ENCODE measurements at places on chromosomes 1 and 21.

GRCh38 chr1:175192111-175192629 lies 406 bp downstream of the KIAA0040 start:
- peak; percentile 33 for DNase-seq

- DNase-seq = no peak
These were observed 37.3 kb upstream of the STUM start for GRCh38 chr1:226511296-226511695.

- DNase-seq = no peak
These were observed 683.0 kb downstream of the MATN1 start for GRCh38 chr1:30040081-30041019.

DNA sequence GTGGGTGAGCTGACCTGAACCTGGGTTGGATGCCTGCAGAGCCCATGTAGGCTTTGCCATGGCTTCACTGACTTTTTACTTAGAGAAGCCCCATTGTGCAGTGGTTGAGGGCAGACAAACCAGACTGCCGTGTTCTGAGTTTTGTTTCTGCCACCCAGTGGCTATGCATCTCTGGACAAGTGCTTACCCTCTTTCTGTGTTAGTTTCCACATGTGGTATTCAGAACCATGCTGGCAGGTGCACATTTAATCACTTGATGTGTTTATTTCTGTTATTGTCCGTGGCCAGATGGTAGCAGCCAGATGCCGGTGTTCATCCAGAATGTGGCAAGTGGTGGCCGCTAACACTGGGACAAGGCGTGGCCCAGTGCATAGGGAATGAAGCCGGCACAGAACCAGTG lies 10.3 kb upstream of the PTPN7 start:
- no peak for DNase-seq

DNA sequence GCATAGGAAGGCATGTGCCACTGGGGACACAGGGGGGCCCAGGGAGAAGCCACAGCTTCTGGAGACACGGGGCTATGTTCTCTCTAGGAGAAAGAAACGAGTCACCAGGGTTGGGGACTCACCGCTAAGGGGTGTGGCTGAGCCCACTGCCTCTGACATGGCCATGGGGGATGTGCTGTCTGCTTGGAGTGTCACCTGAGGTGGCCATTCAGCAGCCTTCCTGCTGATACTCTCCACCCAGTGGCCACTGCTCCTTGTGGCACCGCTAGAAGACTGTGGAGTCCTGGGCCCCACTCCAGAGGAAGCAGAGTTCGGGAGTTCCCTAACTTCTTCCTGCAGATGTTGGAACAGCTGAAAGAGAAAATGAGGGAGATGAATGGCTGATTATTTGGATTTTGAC lies 91.2 kb upstream of the SLC45A1 start:
- no peak for DNase-seq

- no peak for DNase-seq
These were observed 9.7 kb downstream of the DESI2 start for GRCh38 chr1:244662599-244662998.

DNA sequence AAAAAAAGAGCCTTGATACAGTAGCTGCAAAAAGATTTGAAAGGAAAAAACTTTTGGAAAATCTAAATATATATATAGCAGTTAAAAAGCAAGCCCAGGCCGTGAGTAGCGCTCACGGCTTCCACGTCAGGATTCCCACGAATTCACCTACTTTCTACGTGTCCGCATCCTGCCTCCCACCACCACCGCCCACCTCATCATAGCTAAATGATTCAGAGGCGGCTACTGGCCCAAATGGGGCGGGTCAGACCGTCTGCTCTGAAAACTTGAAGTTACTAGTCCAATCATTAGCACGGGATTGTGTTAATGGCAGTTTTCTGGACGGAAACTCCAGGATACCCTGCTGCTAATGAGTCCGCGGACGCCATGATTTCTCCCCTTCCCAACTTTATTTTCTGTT lies 1.3 kb upstream of the CCSAP start:
- no peak for DNase-seq

DNA sequence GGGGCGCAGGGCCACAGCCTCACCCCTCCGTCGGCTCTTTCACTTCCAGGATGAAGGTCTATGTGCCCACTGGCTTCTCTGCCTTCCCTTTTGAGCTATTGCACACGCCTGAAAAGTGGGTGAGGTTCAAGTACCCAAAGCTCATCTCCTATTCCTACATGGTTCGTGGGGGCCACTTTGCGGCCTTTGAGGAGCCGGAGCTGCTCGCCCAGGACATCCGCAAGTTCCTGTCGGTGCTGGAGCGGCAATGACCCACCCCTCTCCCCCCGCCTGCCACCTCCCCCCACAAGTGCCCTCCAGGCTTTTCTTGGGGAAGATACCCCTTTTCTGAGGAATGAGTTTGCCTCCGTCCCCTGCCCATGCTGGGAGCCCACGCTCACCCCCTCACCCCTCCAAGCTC lies 35.2 kb downstream of the EPHX1 start:
- DNase-seq = no peak

GRCh38 chr1:172662464-172663109 lies 3.7 kb downstream of the FASLG start:
- DNase-seq = peak; percentile 82

DNA sequence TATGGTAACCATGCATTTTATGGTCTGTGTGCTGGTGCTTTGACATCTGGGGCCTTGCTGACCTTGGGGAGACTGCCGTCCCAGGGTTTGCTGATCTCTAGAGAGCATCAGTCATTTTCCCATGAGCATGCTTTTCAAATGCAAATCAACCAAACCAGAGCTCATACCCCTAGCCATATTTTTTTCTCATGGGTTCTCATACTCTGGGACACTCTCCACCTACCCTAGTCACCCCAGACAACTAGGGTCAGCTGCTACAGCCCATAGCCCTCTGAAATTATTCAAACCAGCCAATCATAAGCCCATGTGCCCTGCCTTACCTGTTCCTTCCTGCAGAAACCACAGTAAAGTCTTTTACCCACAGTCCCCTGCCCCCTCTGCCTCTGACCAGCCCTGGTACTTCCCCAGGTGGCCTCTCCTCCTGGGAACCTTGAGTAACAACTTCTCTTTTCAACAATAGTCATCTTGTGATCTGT lies 132.0 kb downstream of the MAP3K21 start:
- no peak for DNase-seq

DNA sequence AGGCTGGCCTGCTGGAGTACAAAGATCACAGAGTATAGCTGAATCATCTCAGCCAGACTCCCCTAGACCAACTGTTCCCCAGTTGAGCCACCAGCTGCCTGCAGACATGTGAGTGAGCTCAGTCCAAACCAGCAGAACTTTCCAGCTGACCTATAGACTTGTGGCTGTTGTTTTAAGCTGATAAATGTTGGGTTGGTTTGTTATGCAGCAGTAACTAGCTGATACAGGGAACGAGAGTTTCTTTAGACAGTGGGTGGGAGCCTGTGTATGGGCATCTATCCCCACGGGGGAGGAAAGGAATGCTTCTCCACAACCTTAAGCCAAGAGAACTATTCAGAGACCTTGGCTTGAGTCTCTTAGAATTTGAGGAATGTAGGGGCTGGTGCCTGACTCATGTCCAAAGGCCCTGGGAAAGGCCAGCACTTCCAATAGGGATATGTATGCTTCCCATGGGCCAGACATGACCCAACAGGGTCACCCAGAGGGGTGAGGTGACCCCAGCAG lies 30.1 kb downstream of the SLC1A7 start:
- DNase-seq = no peak

GRCh38 chr1:208069908-208070307 lies 159.0 kb upstream of the CD34 start:
- DNase-seq = no peak

DNA sequence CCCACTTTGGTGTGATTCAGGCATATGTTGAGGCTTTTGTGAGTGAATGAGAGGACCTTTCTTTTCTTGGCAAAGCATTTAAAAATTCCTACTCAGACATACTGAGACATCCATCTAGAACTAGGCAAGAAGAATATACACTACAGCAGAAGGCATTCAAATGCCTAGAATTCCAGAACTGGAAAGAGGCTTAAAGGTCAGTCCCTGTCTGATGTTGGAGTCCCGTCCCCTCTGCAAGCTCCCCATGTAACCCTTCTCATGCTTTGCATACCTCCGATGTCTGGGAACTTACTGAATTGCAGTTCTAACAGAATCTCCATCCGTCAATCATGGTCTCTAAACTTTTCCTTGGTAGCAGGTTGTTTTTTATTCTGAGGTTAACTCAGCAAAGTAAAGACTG lies 152.9 kb downstream of the ATP6V1G3 start:
- DNase-seq = no peak

GRCh38 chr1:225700164-225700821 lies 47.4 kb upstream of the ENAH start:
- DNase-seq = no peak

DNA sequence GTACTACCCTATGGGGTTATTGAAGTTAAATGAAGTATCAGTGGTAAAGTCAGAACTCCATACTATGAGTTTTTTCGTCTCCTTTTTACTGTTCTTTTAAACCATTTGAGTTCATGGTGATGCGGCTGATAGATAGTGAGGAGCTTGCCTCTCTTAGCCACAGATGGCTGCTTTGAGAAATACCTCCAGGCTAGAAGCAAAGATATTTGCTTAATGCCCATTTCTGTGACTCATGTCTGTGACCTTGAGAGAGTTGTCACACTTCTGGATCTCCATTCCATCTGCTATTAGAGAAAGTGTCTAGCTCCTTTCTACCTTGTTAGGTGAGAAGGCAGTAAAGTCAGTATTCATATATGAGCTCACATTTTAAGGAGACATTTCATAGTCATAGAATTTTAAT lies 89.5 kb upstream of the PLXNA2 start:
- DNase-seq = no peak

GRCh38 chr21:29085106-29085752 lies 11.8 kb upstream of the CCT8 start:
- DNase-seq = no peak

DNA sequence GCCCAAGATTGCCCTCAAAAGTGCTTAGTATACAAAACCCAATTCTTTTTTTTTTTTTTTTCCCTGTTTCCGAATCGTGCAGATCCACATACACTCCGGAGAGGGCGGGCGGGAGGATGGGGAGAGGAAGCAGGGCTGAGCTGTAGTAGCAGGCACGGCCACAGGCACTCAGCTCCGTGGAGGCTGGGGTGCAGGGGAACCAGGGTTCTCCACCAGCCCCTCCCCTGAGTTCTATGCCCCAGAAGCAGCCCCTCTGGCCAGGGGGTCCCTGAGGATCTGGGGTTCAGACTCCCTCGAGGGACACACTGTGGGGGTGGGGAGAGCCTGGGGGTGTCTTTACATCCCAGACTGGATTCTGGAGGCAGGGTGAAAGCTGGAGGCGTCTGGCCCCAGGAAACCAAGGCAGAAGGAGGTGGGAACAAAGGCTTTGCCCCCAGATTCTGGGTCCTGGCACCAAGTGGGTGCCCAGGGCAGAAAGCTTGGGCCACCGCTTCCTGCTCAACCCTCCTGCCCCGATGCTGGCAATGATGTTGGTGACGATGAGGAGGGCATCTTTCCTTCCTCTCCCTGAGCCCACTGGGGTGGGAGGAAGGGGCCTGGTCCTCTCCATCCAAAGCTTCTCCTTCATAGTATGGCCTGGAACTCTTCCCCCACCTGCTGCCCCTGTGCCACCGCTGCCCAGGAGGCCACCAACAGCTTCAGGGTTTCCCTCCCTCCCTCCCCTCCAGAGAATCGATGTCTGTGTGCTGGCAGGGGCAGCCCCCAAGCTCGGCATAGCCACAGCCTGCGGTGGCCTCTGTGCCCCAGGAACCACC lies 106.4 kb upstream of the TARDBP start:
- no peak for DNase-seq

All from naive thymus-derived CD4-positive, alpha-beta T cell (primary cell).